Hematopoietic multipotent progenitor cell treated with erythropoietin and hydrocortisone succinate and interleukin-3 and kit ligand, for 15 days (in vitro differentiated cells): ENCODE measurements at places on chromosomes 11 and 22.

- no peak for DNase-seq
These were observed 82.0 kb upstream of the OR5AK2 start for GRCh38 chr11:56906683-56907148.

DNA sequence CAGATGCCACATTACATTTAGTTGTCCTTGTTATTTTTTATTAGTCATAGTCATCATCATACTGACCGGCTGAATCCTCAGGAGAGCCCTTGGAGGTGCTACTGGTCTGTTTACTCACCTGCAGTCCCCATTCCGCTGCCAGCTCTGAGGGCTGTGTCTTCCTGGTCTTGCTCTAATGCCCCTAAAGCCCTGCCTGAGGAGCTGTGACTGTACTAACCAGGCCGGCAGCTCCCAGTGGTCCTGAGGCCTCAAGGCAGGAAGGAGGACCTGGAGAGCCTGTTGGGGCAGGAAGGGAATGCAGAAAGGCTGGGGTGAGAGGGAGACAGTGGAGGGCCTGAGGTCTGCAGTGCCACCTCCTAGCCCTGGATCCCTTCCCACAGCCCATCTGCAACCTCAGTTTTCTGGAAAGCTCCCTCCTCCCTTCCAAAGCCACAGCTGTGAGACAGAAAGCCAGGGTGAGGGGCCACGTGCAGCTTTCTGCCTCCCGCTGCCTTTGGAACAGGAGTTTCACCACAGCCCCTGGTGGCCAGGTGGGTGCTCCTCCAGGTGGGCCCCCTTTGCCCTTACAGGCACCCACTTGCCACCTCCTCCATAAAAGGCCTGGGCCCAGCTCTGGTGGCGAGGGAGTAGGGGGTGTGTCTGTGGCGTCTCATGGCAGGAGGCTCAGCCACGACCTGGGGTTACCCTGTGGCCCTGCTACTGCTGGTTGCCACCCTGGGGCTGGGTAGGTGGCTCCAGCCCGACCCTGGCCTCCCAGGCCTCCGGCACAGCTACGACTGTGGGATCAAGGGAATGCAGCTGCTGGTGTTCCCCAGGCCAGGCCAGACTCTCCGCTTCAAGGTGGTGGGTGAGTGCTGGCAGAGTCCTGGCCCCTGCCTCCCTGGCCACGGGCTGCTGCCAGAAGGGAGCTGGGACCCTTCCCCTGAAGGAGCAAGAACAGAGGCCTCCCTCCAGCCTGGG, at the start of gene ZP1:
ZP1 (plus strand) TSS at position 632 of the 960 bp plus-strand sequence; CDS start at position 652, 20 bp downstream.
- no peak for DNase-seq

- DNase-seq: no peak
These were observed 582.4 kb upstream of the B3GAT1 start for GRCh38 chr11:134994431-134994830.

DNA sequence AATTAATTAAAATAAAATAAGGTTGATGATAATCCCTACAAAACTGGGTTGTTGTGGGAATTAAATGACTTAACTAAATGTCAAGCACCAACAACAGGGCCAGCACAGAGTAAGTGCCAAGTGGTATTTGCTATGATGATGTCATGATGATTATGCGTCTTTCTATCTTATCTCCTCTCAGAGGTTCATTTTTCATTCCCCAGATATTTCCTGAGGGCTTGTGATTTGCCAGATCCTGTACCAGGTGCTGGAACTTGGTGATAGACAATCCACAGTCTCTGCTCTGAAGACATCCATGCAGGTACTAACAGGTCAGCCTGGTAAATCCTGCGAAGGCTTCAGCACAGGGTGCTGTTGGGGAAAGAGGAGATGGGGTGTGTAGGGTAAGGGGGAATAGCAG, 8.1 kb upstream of the MYH9 start:
- peak; percentile 50 for DNase-seq

DNA sequence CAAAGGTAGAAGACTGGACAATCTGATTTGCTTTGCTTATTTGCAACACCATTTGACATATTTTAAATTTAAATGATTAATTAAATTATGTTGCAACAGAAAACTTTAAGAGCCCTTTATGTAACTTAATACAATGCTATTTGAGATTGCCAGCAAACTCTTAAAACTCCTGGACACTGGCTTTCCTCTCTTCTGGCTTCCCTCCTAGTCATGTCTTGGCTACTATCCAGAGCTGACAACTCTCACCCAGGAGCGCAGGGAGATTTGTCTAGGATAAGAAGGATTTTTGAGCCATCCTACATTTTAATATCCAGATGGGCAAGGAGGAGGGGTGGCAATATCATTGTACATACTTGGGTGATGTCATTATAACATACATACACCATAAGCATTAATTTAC, 134.3 kb downstream of the ELP4 start:
- no peak for DNase-seq

- no peak for DNase-seq
These were observed 5.1 kb downstream of the ELF5 start for GRCh38 chr11:34508524-34508923.

GRCh38 chr22:36193171-36193570, 8.4 kb downstream of the APOL4 start:
- no peak for DNase-seq

DNA sequence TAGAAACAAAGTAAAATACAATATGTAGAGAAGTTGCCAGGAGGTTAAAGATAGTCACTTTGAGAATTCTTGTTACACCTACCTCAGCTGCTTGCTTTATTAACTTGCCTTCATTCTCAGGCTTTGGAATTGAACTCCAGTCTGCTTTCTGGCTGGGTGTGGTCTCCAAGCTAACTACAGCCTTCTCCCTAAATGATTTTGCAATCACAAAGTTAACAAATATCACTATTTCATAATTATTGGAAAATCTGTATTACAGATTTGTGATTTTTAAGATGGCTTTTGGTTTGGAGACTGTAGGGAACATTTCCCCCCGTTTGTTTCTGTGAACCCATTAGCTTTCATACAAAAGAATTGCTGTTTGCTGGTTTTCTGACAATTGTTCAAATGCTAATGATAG, 2.2 kb downstream of the PLAAT5 start:
- DNase-seq: no peak

GRCh38 chr22:47919001-47919441, 1156.6 kb downstream of the TBC1D22A start:
- DNase-seq: no peak
